Hematopoietic multipotent progenitor cell treated with erythropoietin and hydrocortisone succinate and interleukin-3 and kit ligand, for 6 days (in vitro differentiated cells): ENCODE measurements at places on chromosomes 16 and 17.
A peak's percentile ranks its signal among the peaks of the same experiment; 100 is the strongest.

- no peak for DNase-seq
Measured at GRCh38 chr16:995783-996182, 14.2 kb downstream of the SOX8 start.

DNA sequence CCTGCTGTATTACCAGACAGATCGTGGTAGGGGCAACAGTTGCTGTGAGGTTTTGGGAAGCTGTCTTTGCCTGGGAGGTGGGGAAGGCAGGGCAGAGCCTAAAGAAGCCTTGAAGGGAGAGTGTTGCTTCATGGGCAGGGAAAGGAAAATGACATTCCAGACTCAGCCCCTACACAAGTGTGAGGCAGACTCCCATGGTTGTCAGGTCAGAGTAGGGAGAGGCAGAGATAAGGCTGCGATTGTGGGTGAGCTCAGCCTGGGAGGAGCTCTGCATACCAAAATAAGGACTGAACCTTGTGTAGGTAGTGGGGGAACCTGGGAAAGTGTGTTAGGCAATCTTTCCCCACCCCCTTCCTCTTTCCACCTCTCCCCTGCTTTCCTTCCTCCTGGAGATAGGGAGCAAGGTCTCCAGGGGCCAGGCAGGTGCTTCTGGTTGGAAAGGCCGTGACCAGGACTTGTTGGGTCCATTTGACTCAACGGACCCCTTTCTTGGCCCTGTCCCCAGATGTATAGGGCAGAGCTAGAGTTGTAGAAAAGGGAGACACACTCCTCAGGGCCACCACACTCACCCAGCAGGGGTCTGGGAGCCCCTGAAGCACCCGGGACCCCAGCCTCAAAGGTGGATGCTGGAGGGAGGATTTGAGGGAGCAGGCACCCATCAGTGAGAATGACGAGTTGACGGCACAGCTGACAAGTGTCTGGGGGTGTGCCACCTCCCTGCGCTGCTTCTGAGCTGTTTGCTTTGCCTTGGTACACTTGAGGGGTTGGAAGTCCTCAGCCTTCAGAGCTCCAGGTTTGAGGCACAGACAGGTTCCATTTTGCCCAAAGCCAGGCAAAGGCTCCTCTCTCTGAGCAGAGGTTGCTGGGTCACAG is 18.5 kb upstream of the TOB1 start:
- DNase-seq, result no peak

DNA sequence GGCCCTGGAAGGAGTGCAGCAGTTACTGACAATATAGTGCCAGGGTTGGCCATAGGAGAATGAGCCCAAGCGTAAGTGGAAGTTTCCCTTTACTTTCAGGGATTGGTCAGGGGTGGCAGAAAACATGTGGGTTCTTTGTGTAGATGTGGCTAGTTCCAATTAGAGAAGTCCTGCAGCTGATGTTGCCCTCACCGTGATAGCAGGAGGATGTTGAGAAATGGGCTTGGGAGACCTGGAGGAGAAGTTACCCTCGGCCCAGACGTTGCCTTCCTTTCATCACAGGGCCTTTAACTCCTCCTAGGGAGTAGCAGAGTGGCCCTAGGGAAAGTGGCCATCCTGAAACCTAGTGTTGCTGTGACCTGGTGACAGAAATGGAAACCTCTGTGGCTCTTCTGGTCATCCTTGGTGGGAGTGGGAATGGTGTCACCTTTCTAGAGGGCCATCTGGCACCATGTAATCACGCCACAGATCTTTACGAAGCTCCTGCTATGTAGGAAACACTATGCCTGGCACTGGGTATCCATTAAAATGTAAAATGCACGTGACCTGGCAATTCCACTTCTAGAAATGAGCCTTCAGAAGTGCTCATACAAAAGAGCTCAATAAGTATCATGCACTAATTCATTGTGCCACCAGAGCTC is 6.7 kb downstream of the TMEM92 start:
- peak; percentile 14 for DNase-seq

- DNase-seq, result peak; percentile 39
Measured at GRCh38 chr16:67782567-67783352, 23.6 kb downstream of the RANBP10 start.

DNA sequence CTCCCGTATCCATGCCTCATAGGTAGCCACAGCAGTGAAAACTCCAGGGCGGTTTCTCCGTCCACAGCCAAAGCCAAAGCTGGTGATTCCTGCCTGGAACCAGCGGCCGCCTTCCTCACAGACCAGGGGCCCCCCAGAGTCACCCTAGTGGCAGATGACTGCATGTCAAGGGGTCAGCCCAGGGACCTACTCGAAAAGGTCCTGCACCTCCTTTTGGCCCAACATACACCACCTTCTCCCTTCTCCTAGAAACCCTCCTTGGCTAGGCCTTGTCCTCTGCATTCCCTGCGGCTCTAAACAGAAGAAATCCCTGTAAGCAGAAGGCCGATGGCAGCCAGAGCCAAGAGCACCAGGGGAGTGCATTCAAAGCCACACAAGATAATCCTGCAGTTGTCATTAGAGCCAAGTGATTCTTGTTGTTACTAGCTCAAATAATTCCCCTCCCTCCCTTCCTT is 6.1 kb downstream of the PRSS36 start:
- DNase-seq, result no peak

- no peak for DNase-seq
Measured at GRCh38 chr17:16282522-16282921, 65.5 kb downstream of the PIGL start.

DNA sequence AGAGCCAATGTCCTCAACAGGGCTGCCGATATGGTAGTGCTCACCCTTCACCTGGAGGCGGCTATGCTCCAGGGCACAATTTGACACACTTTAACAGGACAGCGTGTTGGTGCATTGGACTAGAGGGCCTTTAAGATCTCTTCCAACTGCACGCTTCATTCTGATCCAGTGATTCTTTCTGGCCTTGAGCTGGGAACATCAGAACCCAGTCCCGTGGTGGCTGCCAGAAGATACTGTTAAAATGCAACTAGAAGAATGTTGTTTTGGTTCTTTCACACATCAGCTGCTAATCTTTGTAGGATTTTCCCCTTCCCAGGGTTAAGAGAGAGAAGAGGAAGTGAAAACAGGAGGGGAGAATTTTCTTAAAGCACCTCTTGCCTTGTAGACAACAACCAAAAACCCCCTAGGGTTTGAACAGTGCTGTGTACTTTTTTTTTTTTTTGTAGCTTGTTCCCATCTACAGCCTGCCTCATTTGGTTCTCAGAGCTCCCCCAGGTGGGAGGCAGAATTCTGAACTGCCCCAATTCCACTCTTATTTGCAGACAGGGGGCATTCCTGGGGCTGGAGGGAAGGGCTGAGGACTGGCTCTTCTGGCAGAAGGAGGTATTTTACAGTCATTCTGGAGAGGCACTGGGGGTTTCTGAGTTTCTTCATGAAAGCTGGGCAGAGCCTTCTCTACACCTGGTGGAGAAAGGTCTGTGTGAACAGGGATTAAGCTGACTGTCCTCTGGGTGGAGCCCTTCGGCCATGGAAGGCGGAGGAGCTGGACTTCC is 32.4 kb downstream of the SMARCE1 start:
- DNase-seq, result peak; percentile 17

DNA sequence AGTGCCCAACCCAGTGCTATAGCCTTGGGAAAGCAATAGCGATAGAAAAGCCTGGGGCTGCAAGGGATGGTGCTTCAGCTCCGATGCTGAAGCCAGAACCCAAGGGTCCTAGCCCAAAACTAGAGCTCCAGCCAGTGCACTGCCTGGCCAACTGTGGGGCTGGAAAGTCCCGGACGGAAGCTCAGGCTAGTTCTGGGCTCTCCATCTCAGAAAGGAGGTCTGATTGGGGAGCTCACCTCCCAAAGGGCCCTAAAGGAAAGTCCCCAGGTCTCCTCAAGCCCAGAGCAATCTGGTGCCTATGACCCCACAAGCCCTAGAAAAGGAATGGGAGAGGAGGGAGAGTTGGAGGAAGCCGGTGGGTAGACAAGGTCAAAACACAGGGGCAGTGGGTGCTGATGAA is 2.0 kb upstream of the ABCC3 start:
- no peak for DNase-seq

DNA sequence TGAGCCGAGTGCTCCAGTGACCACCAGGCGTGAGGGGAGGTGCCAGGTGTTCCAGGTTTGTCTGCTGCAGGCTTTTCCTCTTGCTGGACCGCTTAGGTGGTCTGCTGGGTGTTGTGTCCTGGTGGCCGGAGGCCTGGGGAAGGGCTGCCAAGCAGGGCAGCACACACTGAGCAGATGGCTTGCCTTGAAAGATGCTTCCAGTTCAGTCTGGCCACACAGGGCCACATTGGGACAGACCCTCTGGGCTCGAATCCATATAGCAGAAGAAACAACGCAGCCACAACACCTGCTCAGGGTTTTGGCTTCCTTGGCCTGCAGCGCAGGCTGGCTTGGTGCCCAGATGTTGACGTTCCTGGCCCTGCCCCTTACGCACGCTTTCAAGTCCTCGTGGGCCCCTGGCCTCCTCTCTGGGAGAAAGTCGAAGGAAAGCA is 24.8 kb downstream of the GINS2 start:
- DNase-seq, result no peak

GRCh38 chr17:33680472-33680871 is 387.4 kb upstream of the ASIC2 start:
- no peak for DNase-seq

DNA sequence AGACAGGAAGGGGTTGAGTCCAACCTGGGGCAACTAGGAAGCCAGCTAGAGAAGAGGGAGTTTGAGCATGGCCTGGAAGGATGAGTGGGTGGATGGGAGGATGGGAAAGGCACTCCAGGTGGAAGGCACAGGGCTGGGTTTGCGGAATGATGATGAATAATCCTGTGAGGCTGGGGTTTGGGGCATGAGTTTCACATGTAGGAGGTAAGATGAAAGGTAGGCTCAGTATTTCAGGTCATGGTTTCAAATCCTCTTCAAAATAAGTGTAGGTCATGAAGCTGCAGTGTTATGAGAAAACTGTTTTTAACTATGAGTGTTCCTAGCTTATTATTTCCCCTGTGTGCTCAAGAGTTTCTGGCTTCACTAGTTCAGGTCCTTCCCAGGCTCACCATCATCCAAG is 130.3 kb downstream of the SKAP1 start:
- no peak for DNase-seq

DNA sequence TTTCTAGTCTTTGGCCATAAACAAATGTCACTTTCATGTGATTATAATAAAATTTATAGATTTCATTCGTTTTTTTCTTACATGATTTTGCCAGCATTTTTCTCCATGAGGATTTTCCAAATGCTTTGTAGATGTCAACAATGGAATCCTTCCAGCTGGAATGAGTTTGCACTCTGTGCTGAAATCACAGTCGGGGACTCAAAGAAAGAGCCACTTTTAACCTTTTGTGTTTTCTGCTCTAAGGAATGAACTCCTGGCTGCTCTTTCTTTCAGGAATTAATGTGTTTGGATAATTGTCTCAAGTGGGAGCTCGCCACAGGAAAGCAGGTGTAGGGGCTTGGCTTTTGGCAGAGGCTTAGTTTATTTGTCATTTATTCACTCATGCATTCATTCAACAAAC is 372.3 kb upstream of the SALL1 start:
- DNase-seq, result no peak

GRCh38 chr16:27084307-27085028 is 17.7 kb downstream of the C16orf82 start:
- no peak for DNase-seq

GRCh38 chr16:30761427-30761927 is 385 bp downstream of the CFAP119 start:
- peak; percentile 76 for DNase-seq

DNA sequence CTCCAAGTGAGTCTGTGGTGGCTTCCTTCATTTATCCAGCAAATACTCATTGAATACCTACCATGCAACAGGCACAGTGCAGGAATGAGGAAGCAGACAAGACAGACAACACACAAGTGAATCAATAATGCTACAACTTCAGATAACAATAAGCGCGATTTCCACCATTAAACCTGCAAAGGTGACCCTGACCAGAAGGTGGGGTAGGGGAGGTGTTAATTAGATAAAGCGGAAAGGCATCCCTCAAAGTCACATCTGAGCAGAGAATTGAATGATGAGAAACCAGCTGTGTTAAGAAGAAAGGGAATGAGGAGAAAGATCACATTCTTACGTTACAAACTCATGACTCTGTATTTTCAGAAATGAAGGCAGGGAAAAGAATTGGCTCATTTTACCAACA is 26.3 kb downstream of the ZZEF1 start:
- DNase-seq, result peak; percentile 9

DNA sequence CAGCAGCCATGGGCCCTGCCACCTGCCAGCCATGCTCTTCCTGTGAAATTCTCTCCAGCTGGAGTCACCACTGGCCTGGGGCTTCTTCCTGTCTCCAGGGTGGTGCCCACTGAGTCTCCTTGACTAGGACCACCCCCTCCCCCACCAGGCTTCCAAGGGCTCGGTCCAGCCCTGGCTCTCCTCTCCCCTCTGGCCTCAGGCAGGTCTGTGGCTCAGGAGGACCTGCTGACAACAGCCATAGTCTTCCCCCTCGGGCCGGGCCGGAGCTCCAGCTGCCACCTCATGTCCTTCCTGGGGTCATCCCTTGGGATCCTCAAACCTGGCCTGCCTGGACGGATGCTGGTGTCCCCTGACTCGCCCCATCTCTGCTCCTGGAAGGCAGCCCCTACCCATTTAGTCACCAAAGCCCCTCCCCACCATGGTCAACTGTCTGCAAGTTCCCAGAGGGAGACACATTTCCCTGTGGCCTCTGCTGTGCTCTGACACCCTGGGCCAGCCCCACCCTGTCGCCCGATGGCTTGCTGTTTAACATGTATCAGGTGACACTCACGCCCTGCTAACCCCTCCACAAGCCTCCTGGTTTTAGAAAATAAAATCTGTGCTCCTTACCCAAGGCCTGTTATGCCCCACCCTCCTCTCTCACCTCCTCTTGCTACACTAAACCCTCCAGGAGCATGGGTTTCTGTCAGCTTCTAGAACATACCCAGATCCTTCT is 186.2 kb downstream of the RBFOX3 start:
- DNase-seq, result no peak

DNA sequence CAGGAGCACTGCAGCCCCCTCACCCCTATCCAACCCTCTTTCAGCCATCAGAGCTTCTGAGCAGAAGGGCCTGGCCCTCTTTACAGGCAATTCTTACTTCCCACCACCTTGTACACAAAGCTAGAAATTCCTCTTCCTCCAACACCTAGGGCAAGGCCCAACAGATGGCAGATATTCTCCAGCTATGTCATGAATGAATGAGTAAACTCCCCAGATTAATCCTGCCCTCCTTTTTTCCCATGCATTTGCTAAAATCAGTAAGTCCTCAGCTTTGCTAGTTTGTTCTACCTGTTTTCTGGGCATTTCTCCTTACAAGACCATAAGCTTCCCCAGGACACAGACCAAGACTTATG is 20.4 kb upstream of the MRPS23 start:
- no peak for DNase-seq

GRCh38 chr17:19317359-19318095 is 45.0 kb downstream of the B9D1 start:
- DNase-seq, result peak; percentile 37

- no peak for DNase-seq
Measured at GRCh38 chr17:50292465-50292864, 18.2 kb downstream of the TMEM92 start.

DNA sequence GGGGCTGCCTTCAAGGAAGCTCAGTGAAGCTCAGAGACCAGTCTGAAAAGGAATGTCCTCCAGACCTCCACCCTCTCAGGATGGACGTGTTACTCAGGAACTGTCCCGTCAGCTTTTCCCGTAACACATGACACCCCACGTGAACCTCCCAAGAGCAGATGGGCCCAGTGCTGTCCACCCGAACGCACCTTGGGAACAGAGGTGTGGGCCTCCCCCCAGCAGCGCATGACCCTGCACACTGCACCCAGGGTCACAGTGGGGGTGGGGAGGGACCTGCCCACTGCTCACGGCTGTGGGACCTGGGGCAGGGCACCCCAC is 21.9 kb downstream of the SLC7A5 start:
- no peak for DNase-seq
